ENCODE measurements at places on chromosomes 16 and 17.

GRCh38 chr16:87390641-87391323 is 1.4 kb upstream of the MAP1LC3B start:
- no peak for DNase-seq

- DNase-seq, result peak; percentile 70
These were observed 137.4 kb upstream of the COX10 start for GRCh38 chr17:13931800-13932460.

GRCh38 chr16:67431775-67432505 is 1.0 kb downstream of the HSD11B2 start:
- DNase-seq, result no peak

- no peak for DNase-seq
These were observed 28.1 kb downstream of the MAPK8IP3 start for GRCh38 chr16:1734123-1734522.

DNA sequence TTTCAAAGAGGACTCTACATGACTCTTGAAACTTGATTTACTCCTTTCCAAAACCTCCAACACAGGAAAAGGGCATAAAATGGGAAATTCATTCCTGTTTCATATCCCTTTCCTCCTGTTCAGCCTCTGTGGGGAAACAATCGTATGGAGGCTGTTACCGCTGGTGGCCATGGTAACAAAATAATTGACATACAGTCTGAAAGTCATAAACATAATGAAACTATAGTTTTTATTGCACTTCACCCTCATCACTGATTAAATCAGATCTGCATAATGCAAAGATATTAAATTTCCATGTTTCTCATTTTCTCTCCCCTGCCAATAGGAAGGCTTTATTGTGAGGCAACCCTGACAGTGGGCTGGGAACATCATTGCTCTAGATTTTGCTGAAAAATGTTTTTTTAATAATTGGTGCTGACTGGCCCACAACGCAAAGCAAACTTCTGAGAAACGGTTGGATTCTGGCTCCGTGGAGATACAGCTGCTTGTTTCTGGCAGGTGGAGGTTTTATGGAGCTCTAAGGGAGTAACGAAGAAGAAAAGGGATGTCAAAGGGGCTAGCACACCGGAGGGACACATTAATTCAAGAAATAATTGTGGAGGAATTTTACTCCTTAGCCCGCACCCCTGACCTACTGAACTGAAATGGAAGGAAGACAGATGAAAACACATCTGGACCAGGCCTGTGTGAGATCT is 154.2 kb upstream of the SHISA6 start:
- no peak for DNase-seq

DNA sequence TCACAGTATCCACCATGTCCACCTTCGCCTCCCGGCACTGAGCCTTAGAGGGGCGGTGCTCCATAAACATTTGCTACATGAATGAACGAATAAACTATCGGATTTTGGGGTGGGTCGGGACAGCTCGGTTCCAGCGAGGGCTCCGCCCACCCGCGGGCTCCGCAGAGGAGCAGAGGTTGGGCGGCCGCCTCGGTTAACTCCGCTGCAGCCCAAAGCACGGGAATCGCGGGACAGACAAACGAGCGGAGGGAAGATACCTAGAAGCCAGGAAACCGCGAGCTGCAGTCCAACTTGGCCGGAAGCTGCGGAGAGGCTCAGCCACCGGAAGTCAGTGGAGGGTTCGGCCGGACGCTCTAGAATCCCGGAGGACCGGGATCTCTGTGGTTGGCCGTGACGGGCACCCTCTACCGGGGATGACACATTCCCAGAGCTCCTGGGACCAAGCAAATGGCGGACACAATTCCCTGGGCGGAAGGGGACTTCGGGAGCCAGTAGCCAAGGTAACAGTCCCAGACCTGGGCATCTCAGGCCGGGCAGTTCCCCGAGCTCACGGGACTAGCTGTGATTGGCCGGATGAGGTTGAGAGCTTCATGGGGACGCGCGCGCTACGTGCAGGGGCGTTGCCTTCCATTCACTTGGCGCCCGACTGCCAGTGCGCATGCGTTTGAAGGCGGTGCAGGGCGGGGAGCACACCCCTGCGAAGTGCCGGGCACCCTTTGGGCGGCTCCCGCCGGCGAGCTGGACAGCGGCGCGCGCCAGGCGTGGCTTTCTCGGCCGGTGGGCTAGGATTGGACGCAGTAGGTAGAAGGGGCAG is 489 bp upstream of the MAPK7 start:
- DNase-seq, result peak; percentile 100
